ENCODE measurements at places on chromosomes 4 and X.

GRCh38 chr4:76235915-76236314 is 15.6 kb upstream of the FAM47E start:
- no peak for DNase-seq

- no peak for DNase-seq
Observed at GRCh38 chr4:149512501-149512900, 303.1 kb downstream of the IQCM start.

DNA sequence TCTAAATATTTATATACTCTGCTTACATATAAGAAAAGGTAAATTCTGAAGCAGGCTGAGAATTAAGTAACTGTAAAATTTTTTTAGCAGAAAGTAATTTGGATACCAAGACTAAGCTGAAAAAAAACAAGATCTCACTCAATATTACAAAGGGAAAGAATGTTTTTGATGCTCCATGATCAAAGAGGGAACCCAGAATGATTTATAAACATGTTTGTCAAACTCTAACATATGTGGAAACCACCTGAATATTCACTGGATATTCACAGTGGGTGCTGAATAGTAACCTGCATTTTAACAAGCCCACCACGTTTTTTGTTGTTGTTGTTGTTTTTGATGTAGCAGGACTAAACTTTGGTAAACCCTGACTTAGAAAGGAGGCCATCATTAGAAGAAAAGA is 324.9 kb upstream of the GATB start:
- DNase-seq: no peak

DNA sequence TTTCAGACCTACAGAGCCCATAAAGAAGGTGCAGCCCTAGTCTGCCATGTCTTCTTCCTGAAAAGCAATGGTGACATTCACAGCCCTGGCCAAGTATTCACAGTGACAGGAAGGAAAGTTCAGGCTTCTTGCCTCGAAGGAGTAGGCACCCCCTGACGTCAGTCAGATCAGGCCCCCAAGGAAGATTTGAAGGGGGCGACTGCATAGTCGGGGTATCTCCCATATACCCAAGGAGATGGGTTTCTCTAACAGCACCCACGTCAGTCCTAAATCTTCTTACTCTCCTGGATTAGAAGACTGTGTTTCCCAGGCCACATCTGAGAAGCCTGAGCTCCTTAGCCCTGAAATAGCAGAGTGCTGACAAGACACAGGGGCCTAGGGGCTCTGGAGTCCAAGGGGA is at the start of gene PPEF2:
Gene PPEF2, minus strand, starts transcription at position 101 of the 400 bp plus-strand sequence. CDS start 6,127 bp downstream, outside the sequence.
- DNase-seq: no peak

GRCh38 chrX:113195949-113196348 is 355.3 kb upstream of the AMOT start:
- no peak for DNase-seq

DNA sequence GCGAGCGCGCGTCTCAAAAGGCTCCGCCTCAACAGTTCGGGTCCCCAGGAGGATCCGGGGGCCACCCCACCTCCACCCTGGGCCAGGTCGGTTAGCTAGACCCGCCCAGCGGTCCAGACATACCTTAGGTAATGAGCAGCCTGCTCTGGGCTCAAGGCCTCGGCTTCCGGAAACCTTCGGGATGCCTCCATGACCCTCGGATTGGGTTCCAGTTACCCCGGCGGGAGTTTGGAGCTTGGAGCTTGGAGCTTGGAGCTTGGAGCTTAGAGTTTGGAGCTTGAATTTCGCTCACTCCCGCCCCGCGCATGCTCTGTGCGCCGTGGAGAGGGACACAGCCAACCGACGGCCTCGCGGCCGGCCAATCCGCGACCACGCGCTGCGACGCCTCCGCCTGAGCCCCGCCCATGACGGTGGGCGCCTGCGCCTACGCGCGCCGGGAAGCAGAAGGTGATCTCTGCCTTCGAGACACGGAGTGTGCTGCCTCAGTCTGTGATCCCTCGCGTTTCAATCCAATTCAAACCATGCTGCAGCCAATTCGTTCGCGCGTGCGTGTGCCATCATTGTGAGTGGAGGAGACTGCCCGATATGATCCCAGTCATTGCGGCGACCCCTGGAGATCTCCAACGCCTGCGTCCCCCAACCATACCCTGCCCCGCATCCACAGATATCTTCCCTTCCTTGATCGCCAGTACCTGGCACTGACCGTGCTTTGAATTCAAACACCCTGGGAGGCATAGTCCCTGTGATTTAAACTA is at the start of gene ERCC6L:
Gene ERCC6L, minus strand, starts transcription at position 307 of the 755 bp plus-strand sequence. Its CDS starts 116 bp downstream, at position 191.
- peak; percentile 42 for DNase-seq

DNA sequence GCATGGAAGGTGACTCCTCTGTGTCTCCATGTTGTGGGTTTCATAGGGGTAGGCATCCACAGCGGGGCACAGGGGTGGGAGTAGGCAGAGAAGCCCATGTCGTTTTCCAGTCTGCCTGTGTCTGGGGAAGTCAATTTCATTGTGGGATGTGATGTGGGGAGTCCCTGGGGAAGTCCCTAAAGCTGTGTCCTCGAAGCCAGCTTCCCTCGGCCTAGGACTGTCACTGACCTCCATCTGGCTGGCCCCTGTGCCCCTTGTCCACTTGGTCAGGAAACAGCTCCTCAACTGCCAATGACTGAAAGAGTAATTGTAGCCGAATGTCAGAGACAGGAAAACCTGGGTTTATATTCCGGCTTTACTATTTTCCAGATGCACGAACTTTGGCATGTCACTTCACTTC is 109.6 kb downstream of the DRD5 start:
- DNase-seq: no peak

- no peak for DNase-seq
Observed at GRCh38 chrX:100648458-100649417, 4.7 kb downstream of the SRPX2 start.

- DNase-seq: no peak
Observed at GRCh38 chrX:40757058-40757457, 21.7 kb upstream of the MED14 start.

GRCh38 chr4:144582105-144582850 is 63.7 kb upstream of the HHIP start:
- no peak for DNase-seq

- no peak for DNase-seq
Observed at GRCh38 chrX:129777218-129778030, 2.3 kb upstream of the SASH3 start.
